ENCODE measurements at places on chromosomes 1 and 21.

DNA sequence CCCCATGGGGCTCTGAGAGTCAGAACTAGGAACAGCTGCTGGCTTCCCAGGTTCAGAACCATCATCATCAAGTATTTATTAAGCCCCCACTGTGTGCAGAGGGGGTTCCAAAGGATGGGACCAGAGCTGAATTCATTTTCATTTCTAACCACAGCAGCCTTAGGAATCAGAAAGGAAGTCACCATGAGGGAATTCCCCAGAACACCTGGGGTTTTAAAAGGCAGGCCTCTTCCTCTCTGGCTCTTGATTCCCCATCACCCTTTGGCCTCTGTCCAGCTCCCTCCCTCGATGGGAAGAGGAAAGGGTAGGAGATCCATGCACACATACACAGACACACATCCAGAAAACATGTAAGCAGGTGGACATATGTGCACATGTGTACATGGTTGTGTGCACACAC, 1.3 kb upstream of the KCNN3 start:
- DNase-seq: no peak

- no peak for DNase-seq
Observed at GRCh38 chr1:185044387-185044786, 971 bp upstream of the RNF2 start.

- no peak for DNase-seq
Observed at GRCh38 chr1:225688345-225688744, 35.4 kb upstream of the ENAH start.

DNA sequence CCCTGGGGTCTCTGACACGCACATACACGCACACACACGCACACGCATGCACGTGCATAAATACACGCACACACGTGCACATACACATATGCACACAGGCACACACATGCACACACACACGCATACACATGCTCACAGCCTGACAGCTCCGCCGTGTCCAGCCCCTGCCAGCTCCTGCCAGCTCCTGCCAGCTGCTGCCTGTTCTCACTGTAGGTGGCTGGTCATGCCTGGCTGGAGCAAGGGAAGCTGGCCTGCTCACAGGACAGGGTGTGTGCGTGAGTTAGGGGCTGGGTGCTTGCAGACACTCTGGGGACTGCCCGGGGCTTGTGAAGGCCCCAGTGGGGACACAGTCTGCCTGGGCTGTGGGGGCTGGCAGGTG, 4.9 kb downstream of the PLCH2 start:
- DNase-seq: no peak

GRCh38 chr1:110189181-110189580, 20.9 kb upstream of the KCNC4 start:
- DNase-seq: no peak

- DNase-seq: no peak
Observed at GRCh38 chr1:37495875-37496274, 18.7 kb downstream of the MEAF6 start.

- no peak for DNase-seq
Observed at GRCh38 chr1:44820328-44821239, 12.3 kb downstream of the BTBD19 start.

- DNase-seq: no peak
Observed at GRCh38 chr1:46412893-46413595, 18.9 kb downstream of the FAAH start.

DNA sequence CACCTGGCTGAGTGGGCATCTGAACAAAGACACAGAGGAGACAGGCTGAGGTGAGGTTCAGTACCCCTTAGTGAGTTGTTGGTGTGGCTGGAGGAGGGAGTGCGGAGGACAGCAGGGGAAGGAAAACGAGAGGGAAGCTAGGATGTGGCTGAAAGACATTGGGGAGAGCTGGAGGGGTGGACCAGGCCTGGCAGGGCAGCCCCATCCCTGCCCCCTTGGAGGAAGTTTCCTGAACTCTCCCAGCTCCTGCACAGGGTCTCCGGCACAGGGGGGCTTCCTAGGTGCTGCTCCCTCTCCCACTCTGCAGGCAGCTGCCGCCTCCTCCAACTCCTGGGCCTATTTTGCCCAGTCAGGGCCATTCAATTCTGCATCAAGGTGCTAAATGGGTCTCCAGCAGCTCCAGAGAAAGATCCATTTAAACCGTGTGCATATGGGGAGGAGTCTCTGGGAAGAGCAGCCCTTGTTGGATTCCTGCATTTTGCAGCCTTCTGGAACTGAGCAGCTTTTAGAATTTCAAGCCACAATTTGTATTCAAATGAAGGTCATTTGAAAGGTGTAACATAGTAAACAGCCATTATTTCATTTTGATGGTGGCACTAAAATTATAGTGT, 193.9 kb downstream of the CAMTA1 start:
- no peak for DNase-seq

DNA sequence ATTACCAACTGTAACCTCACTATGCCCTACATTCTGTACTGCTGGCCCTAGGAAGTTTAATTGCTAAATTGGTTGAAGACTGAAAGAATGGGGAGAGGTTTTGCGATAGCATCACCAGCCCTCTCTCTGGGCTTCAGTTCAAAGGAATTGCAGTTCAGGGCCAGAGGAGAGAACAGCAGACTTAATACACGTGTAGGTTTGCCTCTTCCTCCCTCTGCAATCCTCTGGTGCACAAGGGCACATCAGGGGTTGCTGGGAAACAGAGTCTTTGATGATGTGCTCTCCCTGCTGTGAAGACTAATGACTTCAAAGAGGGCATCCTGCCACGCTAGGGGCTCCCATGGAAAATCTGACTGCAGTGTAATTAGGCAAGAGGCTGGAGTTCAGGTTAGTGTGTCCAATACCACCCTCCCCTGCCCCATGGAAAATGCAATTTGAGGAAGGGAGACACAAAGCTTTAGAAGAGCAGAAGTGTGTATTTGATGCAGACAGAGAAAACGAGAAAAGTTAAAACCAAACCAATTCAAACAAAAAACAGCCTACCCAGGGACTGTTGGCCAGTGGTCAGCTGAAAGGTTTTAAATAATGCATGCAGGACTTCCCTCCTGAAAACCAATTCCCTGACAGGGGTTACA, 167.9 kb downstream of the ASTN1 start:
- DNase-seq: no peak

- DNase-seq: no peak
Observed at GRCh38 chr21:46112725-46113215, 14.9 kb downstream of the COL6A2 start.

DNA sequence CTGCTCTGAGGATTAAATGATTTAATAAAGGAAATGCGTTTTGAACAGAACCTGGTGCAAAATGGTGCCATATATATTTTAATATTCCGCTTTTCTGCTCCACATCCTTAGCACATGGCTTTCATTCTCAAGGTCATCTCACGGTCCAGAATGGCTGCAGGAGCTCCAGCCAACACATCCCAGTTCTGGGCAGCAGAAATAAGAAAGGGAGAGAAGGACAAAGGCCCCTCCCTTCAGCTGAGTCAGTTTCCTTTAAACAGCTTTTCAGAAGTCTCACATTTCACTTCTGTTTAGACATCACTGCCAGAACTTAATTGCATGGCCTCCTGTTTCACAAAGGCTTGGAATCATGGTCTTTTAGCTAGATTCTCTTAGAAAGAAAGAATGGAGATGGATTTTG, 75.2 kb upstream of the LRRN2 start:
- no peak for DNase-seq

DNA sequence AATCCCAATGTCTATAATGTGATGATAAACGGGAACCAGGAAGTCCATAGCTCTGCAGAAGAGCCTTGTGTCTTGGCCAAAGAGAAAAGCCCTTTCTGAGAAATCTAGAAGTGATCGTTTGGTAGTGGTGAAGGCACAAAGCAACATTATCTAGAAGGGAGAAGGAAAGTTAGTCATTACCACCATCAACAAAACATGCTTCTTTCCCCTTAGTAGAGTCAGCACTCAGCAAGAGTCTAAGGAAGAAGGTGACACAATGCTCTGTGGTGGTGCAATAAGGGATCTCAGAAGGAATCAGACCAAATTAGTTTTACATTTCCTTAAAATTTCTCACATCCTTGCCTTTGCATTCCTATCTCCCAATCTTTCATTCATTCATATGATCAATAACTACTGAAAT, 134.4 kb upstream of the PRDX6 start:
- no peak for DNase-seq

- peak; percentile 32 for DNase-seq
Observed at GRCh38 chr1:163055531-163055930, 13.6 kb upstream of the RGS4 start.

GRCh38 chr1:10796029-10796944, at the start of gene CASZ1:
Gene CASZ1, minus strand, starts transcription at chr1:10796646. Its CDS starts 102,757 bp downstream, at chr1:10693889.
- DNase-seq: peak; percentile 97

DNA sequence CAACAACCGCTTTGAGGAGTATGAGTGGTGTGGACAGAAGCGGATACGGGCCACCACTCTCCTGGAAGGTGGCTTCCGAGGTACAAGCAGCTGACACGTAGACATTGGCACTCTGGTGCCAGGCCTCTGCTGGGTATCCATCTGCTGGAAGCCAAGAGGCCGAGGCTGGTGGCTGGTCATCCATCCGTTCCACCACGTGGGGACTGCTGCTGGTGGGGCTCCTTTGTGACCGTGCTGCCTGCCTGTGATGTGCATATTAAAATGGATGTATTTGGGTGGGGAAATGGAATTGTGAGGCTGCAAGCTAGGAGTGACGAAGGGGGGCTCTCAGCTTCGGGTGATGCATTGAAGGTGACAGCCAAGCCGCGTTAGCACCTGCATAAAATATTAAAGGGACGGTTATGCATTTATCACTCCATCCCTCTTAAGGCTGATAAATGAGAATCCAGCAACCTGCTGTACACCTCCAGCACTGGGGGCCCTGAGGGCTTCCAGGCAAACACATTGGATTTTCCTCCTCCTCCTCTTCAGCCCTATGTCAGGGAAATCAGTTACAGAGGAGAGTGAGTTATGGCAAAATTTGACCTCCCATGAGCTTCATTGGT, 38.1 kb downstream of the TMEM53 start:
- DNase-seq: no peak

GRCh38 chr1:48061162-48062136, 64.3 kb upstream of the TRABD2B start:
- DNase-seq: peak; percentile 85

GRCh38 chr1:22563671-22564602, 648 bp downstream of the EPHA8 start:
- DNase-seq: peak; percentile 62

GRCh38 chr1:32764826-32765569, 52.2 kb downstream of the YARS1 start:
- peak; percentile 96 for DNase-seq

GRCh38 chr1:227856147-227856858, 40.8 kb downstream of the PRSS38 start:
- DNase-seq: no peak

DNA sequence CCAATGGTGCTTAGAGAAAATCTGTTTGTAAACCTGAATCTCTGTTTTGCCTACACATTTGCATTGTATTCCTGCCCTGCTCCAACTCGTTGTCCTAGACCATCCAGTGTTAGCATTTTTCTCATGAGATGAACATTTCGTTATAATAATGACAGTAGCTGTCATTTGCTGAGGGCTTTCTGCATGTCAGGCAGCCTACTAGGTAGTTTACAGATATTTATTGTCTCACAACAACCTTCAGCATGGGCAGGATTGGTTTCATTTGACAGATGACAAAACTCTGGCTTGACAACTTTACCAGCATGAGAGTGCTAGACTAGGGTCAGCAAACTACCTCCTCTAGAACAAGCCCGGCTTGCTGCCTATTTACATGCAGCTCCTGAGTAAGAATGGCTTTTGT, 10.1 kb downstream of the ST6GALNAC3 start:
- DNase-seq: no peak

DNA sequence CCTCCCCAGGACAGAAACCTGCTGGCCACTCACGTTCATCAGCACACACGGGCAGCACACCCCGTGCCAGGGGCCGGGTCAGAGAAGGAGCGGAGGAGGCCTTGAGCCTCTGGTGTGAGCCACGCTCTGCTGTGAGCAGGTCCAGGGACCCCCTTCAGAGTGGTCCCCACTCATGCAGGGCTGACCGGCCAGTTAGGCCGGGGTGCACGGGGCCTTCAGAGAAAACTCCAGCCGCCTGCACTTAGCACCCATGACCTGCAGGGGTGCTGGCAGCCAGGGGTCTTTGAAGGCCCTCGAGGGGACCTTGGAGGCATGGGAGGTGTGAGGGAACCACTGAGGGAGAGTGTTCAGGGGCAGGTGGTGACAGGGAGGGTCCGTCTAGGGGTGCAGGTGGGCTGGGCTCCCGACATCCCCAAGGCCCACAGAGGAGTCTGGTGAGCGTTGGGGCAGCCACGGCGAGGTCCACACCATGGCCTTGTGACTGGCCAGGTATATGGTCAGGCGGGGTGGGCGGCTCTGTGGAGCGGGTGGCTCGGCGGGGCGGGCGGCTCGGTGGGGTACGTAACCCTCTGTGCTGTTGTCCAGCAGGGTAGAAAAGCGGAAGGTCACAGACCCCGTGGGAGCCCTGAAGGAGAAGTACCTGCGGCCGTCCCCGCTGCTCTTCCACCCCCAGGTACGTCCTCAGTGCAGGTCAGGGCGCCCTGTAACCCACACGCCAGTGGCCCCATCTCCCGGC, 40.3 kb upstream of the ARHGEF16 start:
- DNase-seq: no peak

DNA sequence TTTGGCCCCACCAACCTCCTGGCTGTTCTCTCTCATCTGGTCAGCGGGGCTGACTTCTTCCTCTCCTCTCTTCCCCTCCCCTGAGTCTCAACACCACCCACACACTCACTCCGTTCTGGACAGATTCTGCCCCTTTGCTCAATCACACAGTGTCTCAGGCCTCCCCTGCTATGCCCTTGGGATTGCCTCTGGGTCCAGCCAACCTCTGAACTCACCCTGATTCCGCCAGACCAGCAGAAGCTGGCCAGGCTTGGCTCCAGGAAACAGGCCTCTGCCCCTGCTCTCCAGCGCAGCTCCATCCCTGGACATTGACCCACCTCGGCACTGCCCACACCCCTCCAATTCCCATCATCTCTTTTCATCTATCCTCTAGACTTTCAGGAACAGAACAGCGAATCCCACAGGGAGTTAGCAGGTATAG, 22.1 kb downstream of the AHDC1 start:
- DNase-seq: no peak

GRCh38 chr21:44084496-44085241, 22.5 kb upstream of the PWP2 start:
- DNase-seq: no peak

- DNase-seq: no peak
Observed at GRCh38 chr1:230555814-230556213, 86.5 kb upstream of the COG2 start.

DNA sequence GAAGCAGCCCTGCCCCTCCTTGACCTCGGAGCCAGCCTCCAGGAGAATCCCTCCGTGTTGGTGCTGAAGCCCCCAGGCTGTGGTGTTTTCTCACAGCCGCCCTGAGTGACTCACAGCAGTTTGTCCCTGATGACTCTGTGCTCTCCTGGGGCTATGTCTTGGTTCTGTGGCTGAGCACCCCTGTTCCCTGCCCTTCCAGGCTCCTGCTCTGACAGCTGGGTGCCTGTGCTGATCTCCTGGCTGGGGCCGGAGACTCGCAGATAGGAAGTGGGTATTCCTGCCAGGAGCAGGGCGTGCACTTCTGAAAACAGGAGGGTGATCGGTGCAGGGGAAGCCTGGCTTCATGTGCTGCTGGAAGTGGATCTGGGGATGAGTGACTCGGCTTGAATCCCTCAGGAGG, 34.5 kb downstream of the POFUT2 start:
- DNase-seq: peak; percentile 16

DNA sequence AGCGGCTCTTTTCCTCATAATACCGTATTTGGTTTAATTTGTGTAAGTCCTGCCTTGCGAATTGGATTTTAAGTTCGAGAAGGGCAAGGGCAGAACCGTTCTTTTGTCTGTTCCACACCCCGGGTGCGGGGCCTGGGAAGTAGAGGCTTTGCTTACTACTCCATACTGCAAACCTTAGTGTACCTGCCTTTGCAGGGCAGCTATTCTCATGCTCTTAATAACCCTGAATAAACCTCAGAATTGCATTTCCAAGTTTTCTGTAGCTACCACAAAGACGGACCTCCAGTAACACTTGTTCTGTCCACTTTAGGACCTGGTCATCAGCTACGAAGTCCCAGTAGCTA, 657 bp upstream of the HNRNPU start:
- peak; percentile 82 for DNase-seq

Data from NCI-H82 (cell line).